ENCODE measurements at places on chromosomes 7 and 10. TPM values are rescaled to one million over a fixed set of nuclear protein-coding genes. Genes with fewer than 3 reads are reported as not detected.

Gene SPDYE11
- total RNA-seq = not detected

Gene CLRN3
- total RNA-seq = not detected

Gene CALN1
- total RNA-seq = not detected

Gene ZNRF2
- 18.9 TPM for total RNA-seq

Gene TBC1D12
- 18.4 TPM for total RNA-seq

Gene SRRM3
- 0.30 TPM for total RNA-seq

Gene BTBD16
- not detected for total RNA-seq

- DNase-seq = no peak
Measured at GRCh38 chr10:46230615-46231014, 56.2 kb upstream of the ANTXRL start.

GRCh38 chr7:30650421-30650808 is 31.8 kb downstream of the CRHR2 start:
- DNase-seq = no peak

- peak; percentile 47 for DNase-seq
Measured at GRCh38 chr7:85750454-85750949, 563.6 kb upstream of the SEMA3D start.

DNA sequence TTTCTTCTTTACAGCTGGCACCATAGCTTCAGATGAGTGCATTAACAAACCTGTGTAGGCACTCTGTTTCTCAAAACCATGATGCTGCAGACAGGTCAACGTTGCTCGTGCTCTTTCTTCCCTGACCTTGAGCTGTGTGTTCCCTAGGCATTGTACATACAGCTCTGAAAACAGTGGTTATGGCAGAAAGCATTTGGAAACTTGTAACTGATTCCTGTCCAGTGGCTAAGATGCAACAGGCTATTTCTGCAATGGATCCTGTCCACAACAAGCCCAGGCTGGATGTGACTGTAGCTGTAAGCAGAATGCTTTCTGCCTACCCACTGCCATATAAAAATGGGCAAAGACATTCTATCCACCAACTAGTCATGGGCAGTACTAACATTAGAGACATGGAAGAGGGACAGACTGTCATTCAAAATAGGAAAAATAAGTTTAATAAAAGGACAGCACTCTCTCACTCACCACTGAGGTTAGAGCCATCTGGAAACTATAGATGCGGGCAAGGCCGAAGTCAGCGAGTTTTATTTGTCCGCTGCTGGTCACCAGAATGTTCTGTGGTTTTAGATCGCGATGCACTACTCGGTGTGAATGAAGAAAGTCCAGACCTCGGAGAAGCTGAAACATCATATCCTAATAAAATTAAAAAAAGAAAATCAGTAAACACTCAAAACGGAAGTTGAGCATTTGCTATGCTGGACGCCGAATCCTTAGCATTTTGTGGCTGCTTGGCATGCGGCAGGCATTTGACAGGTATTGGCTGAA is 111.0 kb downstream of the CDK6 start:
- no peak for DNase-seq

GRCh38 chr7:37446371-37446770 is 2.3 kb downstream of the ELMO1 start:
- DNase-seq = no peak

- DNase-seq = peak; percentile 70
Measured at GRCh38 chr7:37920305-37920848, at the start of gene EPDR1. TSS of gene EPDR1 (plus strand) at chr7:37920640. CDS start at chr7:37920940, 300 bp downstream.

GRCh38 chr10:95097805-95098204 is 28.5 kb upstream of the CYP2C8 start:
- DNase-seq = no peak

GRCh38 chr7:44977304-44977958 is 1.4 kb downstream of the MYO1G start:
- no peak for DNase-seq

- DNase-seq = no peak
Measured at GRCh38 chr7:121273467-121274167, 55.2 kb upstream of the WNT16 start.

GRCh38 chr10:49407552-49408137 is 11.8 kb upstream of the DRGX start:
- peak; percentile 51 for DNase-seq

- DNase-seq = no peak
Measured at GRCh38 chr7:126702242-126703016, 550.3 kb downstream of the GRM8 start.

DNA sequence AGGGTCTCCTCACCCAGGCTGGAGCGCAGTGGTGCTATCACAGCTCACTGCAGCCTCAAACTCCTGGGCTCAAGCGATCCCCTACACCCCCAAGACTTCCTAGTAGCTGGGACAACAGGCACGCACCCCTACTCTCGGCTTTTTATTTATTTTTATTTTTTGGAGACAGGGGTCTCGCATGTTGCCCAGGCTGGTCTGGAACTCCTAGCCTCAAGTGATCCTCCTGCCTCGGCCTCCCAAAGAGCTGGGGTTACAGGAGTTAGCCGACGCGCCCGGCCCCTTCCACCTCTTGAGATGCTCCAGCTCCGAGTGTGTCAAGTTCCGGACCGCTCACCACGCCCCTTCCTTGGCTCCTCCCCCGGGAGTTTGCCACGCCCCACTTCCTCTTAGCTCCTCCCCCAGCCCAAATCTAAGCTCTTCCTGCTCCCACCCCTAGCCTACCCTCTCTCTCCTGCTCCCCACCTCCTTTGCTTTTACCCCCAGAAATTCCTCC is 6.3 kb downstream of the NAT16 start:
- DNase-seq = no peak

- no peak for DNase-seq
Measured at GRCh38 chr7:28560767-28561166, 148.4 kb downstream of the CREB5 start.

DNA sequence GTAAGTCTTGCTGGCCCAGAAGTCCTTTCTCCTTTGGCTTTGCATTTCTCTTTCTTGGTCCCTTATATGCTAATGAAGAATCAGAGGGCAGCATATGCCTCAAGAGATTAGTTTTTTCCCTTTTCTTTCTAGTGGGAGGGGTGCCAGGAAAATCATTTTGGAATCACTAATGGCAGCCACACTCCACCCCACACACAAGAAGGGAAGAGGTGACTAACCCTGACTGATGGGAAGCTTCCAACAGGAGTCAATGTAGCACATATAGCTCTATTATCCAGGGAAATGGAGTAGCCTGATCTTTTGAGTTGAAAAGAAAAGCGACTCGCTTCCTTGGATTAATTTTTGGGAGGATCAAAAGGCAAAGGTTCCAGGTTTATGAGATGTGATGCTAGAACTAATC is 225.3 kb downstream of the KIF20B start:
- no peak for DNase-seq

DNA sequence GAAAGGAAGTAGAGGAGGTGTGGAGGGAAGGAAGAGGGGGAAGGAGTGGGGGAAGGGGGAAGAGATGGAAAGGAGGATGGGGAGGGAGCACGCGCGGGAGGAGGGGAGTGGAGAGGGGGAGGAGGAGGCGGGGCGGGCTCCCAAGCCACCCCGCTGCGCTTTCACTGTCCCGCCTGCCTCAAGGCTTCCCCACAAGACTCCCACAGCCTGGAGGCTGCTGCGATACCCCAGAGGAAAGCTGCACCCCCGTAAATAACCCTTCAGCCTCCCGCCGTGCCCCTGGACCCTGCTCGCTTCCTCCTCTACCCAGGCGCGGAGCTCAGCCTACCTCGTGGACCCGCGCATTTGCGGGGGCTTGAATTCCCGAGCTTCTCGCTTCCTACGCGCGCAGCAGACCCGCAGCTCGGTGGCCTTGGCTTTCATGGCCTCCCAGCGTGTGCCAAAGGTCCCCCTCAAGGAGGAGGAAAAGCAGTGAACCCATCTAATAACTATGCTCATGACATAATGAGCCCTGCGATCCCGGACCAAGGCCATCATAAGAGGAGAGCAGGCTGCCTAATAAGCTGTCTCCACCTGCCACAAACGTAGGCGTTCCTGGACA is at the start of gene C10orf67:
C10orf67 (minus strand) TSS at position 557 of the 601 bp plus-strand sequence; CDS start at position 534, 23 bp downstream.
- no peak for DNase-seq

GRCh38 chr10:44862006-44862751 is 49.0 kb upstream of the TMEM72 start:
- DNase-seq = no peak

- peak; percentile 6 for DNase-seq
Measured at GRCh38 chr10:95976362-95977229, 66.8 kb upstream of the CCNJ start.

GRCh38 chr10:19347621-19348020 is 299.0 kb downstream of the MALRD1 start:
- DNase-seq = no peak

DNA sequence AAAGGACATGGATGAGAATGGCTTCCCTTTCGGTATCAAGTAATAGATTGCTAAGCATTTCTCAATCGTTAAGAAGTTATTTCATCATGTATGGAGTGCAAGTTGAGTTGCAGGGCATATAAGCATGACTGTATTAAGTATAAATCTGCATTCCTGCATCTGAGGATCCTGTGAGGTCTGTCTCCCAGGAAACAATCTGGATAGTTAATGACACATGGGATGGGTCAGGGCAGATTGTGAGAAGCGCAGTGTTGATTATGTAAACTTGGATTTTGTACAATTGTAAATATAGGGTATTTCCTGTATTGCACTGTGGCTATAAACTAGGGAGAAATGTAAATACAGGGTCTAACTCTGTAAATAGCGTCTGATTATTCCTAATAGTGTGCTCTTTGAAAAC is 102.6 kb downstream of the PLXDC2 start:
- DNase-seq = peak; percentile 24

DNA sequence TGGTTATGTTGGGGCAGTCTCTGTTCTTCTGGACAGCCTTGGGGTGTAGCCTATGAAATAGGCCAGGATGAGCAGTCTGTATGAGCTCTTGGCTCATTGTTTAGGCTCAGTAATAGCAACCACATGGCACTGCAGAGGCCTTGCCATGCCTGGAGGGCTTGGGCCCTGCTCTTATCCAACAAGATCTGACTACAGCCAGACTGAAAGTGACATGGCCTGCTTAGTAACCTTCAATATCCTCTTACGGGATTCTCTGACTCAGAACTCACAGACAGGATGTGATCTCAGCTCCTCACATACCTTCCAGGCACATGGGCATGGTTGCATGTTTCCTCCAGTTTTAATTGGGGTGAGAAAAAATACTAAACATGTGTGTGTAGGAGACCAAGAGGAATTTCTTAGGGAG is 289.3 kb downstream of the PTEN start:
- peak; percentile 96 for DNase-seq

GRCh38 chr10:76178532-76179292 is 747.3 kb downstream of the LRMDA start:
- no peak for DNase-seq
